NCI-H187 (cell line): ENCODE measurements at places on chromosomes 6 and 20.
A peak's percentile ranks its signal among the peaks of the same experiment; 100 is the strongest.

DNA sequence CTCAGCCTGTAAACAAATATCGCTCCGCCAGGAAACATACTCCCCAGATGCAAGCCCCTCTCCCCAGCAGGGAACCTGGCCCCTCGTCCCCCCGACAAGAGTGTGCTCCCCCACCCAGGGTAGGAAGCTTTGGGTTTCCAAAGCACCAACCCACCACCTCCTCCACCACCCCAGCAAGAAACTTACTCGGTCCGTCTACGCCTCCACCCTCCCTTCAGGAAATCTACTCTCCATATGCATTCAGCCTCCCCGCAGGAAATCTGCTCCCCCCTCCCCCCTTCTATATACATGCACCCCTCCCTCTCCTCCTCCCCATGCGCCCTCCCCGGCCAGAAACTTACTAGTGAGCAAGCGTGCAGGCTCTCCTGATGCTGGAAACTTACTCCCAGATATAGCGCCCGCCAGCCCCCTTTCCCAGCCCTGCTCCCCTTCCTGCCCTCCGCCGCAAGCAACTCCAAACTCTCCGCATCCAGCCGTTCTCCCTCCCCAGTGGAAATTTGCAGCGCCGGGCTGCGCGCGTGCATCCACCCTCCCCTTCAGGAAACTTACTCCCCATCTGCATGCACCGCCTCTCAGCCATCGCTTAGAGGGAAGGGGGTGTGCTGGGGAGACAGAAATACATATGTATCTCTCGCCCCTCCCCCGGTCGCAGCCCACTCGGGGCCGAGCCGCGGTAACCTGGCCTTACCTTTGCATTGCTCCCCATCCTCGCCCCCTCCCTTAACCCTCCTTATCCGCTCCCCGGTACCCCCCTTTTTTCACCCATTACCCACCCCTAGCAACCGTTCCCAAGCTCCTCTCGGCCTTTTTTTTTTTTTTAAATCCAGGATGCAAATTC lies at the start of gene TRERF1:
TSS of gene TRERF1 (minus strand) at position 594 of the 838 bp plus-strand sequence. CDS start 182,336 bp downstream, outside the sequence.
- DNase-seq, result peak; percentile 91

GRCh38 chr20:45970646-45971424 lies 1.2 kb downstream of the ZNF335 start:
- DNase-seq, result no peak

DNA sequence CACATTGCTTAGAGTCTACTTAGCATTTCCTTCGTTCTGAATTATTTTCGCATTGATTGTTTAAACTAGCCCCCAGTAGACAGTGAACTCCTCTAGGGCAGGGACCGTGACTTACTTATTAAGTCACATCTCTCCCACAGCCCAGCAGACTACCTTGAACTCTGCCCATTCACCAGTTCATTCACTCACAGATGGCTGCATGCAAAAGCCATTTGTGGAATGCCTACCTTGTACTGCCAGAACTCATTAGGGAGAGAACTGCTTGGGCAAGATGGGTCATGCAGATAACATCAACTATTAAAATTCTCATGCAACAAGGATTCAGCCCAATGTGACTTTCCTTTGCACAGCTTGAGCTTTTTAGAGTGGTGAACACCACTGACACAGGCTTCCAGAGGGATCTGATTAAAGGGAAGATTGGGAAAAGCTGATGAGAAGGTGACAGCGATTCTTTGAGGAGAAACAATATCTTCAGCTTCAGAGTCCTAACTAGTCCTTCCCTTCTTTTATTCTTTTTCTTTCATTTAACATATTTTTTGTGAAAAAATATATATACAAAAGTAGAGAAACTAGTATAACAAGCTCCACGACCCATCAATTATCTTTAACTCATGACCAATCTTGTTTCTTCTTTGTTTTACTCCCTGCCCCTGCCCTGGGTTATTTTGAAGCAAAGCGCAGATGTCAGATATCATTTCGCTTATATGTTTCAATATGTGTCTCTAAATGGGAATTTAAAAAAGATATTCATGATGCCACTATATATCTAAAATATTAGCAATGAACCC lies 273.9 kb downstream of the CDC5L start:
- no peak for DNase-seq

GRCh38 chr6:139580592-139581484 lies 206.4 kb upstream of the CITED2 start:
- DNase-seq, result no peak

- no peak for DNase-seq
These were observed 931.1 kb downstream of the C6orf118 start for GRCh38 chr6:164378330-164378729.
